ENCODE measurements at places on chromosomes 13 and 19.

DNA sequence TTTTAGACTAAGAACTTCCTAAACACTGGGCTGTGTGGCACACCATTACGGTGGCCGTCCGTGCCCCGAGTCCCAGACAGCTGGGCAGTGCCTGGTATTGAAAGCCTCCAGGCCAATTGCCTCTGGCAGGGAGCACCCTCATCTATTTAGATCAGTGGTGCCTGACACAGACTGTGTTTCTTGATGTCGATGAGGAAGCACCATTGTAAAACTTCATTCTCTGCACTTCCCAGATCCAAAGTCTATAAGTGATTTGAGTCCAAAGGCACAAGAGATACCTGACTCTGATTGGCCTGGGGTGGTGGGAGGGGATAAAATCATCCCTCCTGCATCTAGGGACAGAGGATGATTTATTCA, 8.5 kb upstream of the STK24 start:
- no peak for DNase-seq

DNA sequence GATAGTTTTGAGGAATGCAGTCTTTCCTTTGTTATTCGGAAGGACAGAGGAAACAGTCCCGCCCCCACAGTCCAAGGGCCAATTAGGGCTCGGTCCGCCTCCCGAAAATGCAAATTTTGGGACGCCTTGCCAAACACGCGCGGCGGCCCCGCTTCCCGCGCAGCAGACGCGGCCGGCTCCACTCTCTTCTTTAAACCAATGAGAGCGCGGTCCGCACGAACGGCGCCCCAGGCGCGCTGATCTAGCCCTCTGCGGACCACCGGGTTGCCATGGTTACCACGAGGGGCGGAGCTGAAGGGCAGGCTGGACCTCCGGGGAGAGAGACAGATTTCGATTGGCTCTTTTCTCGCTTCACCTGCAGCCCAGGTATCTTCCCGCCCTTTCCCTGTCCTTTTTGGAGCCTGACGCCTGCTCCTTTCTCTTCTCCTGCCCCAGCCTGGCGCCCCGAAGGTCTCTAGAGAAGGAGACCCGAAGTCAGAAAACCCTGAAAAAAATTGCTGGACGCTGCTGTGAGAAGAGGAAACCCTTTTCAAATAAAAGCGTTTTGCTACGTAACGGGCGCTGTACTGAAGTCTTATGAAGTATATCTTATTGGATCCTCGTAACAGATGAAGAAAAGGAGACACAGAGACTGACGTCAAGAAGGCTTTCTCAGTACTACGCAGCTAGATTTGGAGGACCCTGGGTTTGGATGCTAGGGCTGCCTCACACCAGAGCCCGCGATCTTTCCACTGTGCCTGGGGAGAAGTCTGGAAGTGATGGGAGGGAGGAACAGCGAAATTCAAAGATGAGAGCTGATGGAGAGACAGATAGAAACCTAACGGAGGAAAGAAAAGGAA, 2.0 kb downstream of the PTH2 start:
- peak; percentile 36 for DNase-seq

- DNase-seq: no peak
Observed at GRCh38 chr13:72424059-72424458, 303.4 kb downstream of the MZT1 start.

GRCh38 chr19:34274827-34275625, 20.7 kb downstream of the GARRE1 start:
- no peak for DNase-seq

GRCh38 chr19:4352701-4353121, 9.3 kb downstream of the MPND start:
- peak; percentile 44 for DNase-seq

DNA sequence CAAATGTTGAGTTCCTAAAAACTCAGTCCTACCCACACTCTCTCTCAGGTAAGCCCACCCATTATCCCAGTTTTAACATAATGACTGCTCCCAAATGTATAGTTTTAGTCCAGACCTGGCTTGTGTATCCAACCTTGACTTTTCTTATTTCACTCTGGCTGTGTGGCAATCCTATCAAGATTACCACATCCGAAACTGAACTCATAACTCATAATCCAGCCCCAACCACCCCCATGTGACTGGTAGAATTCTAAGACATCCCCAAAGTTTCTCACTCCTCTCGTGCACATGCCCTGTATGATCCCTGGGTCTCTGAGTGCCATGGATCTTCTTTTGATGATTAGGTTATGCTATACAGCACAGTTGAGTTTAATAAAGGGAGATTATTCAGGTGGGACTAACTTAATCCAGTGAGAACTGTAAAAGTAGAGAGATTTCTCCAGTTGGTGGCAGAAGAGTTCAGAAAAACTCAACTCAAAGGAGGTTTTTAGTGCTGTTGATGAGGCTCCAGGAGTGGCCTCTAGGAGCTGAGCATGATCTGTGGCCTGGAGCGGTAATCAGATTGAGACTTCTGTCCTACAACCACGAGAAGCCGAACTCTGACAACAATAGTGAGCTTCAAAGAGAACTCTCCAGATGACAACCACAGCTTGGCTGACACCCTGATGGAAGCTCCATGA, 413.4 kb downstream of the ZNF536 start:
- no peak for DNase-seq

GRCh38 chr13:87123987-87124784, 547.0 kb upstream of the SLITRK5 start:
- DNase-seq: no peak

DNA sequence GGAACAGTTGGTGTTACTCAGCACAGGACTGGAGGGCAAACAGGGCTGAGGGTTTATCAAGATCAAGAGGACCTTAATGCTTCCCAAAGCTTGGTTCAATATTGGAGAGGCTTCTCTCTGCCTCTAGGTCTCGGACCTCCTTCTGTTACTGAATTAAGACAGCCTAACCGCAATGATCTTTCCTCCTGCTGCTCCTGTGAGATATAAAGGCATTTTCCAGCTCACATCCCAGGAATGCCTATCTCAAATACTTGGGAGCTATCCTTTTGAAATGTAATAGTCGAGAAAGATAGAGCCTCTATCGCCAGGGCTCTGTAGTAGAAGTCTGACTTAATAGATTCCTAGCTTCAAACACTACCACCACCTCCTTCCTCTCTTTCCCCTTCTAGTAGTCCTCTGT, 1475.0 kb downstream of the SLITRK1 start:
- no peak for DNase-seq

DNA sequence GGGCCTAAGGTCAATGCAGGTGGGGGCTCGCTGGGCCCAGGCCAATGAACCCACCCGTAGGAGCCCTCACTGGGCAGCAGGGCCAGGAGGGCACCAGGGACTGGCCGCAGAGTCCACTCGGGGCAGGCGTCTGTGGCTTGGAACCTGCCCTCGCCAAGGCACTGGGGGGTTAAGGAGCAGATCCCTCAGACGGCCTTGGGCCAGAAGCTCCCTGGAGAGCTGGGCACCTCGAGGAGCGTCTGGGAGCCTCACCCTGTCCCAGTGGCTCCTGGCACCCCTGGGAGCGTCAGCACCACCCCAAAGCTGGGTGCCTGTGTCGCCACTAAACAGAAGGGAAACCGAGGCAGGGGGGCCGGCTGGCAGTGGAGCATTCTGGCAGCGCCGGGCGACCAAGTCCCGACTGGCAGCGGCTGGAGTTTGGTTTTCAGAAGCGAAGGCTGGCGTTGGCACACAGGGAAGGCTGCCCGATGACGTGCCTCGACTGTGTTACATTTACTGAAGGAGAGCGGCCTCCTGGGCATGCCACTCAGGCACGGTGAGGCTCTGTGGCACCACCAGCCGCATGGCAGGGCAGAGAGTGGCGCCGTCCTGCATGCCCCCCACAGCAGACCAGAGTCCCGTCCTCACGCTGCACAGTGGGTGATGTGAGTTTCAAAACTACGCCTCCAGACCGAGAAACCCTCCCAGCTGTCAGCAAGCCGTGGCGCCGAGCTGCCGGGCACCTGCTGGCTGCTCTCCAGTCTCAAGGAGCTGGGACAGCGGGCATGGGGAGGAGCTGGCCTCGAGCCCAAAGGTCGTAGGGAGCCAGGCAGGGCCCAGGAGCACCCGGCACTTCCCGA, 9.2 kb upstream of the MEX3D start:
- no peak for DNase-seq

DNA sequence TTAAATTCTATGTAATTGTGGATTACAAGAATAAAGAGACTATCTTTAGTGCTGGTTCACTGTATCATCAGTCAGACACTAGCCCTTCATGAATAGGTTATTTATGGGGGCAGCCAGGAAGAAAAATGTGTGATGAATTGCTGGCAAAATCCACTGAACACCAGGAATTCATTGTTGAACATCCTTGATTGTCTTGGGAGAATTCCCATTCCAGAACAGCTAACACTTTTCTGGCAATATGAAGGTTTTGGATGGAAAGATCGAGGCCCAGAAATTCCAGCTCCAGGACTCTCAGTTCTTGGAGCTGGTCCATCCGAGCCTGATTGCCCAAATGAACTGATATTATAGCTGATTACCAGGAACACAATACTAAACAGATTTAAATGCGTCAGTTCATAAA, 11.5 kb upstream of the SPART start:
- DNase-seq: no peak

- DNase-seq: no peak
Observed at GRCh38 chr13:40440990-40441820, 225.2 kb downstream of the FOXO1 start.

DNA sequence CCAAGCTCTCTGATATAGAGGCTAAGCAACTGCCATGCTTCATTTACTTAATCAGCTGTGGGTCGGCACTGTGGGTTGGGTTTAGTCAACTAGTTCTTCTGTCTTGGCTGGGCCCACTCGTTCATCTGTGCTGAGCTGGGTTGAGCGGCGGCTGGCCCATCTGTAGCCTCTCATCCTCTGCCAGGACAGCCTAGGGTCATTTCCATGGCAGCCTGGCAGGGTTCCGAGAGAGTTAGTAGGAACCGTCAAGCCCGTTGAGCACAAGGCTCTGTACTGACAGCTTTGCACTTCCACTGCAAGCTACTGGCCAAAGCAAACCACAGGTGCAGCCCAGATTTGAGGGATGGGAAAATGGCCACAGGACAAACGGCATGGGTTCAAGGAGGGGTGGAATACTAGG, 6.6 kb upstream of the ZNF835 start:
- DNase-seq: no peak

DNA sequence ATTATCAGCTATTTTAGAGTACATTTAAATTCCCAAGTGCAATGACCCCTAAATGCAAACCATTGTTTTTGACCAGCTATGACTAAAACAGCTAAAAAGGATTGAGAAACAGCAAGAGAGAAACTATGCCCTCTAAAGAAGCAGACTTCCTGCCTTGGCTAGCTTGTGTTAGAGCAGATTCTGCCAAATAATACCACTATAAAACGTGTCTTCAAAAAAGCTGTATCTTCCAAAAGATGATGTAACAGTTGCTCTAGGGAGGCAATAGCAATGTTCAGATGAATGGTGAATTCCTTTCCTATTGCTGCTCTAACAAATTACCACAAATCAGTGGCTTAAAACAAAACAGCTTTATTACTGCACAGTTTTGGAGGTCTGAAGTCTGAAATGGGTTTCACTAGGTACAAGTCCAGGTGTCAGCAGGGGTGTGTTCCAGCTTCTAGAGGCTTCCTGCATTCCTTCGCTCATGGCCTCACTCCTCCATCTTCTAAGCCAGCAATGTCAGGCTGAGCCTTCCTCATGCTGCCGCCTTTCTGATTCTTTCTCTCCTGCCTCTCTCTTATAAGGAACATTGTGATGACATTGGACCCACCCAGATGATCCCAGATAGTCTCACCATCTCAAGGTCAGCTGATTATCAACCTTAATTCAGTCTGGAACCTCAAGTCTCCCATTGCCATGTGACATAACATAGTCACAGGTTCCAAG, 84.5 kb downstream of the LRRC63 start:
- DNase-seq: no peak

- no peak for DNase-seq
Observed at GRCh38 chr13:64793592-64793991, 2436.5 kb downstream of the PCDH9 start.

DNA sequence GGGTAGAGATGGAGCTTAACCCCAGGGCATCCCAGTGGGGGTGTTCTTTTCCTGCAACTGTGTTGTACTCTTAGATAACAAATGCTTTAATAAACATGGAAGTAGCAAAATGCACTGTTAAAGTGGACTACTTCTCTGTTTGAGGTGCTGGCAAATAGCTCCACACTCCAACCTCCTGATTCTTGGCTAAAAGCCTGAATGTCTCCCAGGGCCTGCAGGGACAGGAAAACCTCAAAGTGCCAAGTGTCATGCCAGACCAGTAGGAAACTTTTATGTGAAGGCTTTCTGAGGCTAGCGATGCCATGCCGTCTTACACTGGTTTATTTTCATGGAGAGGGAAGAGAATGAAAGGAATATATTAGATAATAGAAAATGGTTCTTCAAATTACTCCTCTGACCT, 6.8 kb downstream of the FREM2 start:
- DNase-seq: no peak

DNA sequence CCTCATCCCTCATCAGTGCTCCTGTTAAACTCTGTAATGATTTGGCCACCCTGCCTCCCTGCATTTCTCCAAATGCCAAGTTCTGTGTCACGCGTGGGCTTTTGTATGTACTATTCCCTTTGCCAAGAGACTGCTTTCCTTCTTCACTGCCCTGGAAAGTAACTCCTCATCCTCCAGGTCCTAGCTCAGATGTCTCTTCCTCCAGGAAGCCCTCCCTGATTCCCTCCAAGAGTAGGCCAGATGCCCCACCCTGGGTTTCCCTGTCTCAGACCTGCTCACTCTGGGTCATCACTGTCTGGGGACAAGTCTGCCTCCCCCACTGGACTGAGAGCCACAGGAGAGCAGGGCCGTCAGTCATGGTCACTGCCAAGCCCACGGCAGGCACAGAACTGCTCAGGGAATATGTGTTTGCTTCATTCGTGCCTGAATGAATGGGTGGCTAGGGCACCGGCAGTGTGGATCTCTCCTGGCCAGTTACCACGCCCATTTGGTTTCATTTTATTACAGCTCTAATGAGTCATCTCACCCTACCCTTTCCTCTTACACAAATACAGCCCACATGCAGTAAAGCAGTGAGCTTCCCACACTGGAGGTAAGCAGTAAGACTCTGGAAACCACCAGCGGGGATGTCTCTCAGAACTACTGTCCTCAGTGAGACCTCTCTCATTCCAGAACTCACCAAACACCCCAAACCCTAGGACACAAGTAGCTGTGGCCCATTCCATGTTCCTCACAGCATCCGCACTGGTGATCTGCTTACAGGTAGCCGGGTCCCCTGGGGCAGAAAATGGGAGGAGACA, 12.1 kb upstream of the GPR4 start:
- peak; percentile 29 for DNase-seq

DNA sequence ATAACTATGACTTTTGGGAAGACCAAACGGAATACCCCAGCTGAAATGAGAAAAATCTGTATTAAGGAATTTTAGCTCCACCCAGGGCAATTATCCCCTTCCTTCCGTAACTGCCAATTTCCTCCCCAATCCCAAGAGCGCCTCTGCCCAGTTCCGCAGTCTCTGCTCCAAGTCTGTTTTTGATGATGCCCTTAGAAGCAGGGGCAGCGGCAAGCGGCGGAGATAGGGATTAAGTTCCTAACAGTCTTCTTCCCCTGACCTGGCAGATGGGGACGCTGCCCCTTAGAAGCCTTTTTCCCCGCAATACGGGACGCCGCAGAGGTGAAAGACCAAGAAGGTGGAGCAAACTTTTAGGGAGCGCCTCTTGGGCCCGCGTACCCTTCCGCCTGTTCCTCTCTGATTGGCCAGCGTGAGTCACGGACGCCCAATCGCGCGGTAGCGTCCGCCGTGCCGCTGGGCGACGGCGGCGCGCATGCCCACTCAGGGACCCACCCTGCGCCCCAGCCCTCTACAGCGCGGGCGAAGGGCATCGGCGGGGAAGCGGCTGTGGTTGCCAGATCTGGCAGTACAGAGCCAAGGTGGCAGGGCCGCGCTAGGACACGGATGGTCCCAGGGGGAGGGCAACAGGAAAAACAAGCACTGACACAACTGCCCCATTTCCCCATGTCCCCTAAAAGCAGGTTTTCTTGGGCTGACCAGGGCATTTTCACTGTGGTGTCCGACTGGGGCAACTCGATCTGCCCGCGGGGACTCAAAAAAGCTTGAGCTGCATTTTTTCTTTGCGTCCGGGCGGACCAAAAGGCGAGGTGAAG, 843 bp upstream of the TDRD3 start:
- peak; percentile 85 for DNase-seq
